ENCODE measurements at places on chromosomes 2 and 18.
A peak's percentile ranks its signal among the peaks of the same experiment; 100 is the strongest.

DNA sequence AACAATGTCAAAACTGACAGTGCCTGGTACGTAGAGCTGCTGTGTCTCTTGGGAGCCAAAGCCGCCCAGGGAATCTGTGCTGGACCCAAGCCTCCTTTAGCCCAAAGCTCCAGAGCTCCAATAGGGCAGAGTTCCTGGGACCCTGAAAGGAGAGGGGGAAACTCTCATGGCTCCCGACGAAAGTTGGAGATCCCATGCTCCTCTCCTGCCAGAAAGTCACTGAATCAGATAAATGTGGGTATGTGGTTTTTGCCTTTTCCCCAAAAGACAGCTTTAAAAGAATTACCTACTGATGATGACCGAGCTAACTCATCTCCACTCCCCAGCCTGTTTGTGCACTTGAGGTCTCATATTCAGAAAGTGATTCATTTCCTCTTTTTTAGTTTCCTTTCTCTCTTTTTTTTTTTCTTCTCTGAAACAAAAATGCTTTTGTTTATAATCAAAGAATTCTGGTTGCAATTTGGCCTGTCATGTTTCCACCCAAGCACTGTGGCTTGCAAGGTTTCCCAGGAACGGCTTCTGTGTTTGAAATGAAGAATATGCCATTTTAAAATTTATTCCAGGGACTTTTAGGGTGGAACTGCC is 14.1 kb upstream of the PMAIP1 start:
- DNase-seq, result peak; percentile 49

- no peak for DNase-seq
These were observed 47.4 kb downstream of the FSIP2 start for GRCh38 chr2:185785851-185786473.

GRCh38 chr2:219551441-219552381 is 7.9 kb downstream of the TMEM198 start:
- no peak for DNase-seq

GRCh38 chr18:79507546-79508480 is 112.1 kb downstream of the NFATC1 start:
- DNase-seq, result peak; percentile 62

GRCh38 chr2:64876137-64876647 is 113.0 kb upstream of the SLC1A4 start:
- DNase-seq, result no peak

DNA sequence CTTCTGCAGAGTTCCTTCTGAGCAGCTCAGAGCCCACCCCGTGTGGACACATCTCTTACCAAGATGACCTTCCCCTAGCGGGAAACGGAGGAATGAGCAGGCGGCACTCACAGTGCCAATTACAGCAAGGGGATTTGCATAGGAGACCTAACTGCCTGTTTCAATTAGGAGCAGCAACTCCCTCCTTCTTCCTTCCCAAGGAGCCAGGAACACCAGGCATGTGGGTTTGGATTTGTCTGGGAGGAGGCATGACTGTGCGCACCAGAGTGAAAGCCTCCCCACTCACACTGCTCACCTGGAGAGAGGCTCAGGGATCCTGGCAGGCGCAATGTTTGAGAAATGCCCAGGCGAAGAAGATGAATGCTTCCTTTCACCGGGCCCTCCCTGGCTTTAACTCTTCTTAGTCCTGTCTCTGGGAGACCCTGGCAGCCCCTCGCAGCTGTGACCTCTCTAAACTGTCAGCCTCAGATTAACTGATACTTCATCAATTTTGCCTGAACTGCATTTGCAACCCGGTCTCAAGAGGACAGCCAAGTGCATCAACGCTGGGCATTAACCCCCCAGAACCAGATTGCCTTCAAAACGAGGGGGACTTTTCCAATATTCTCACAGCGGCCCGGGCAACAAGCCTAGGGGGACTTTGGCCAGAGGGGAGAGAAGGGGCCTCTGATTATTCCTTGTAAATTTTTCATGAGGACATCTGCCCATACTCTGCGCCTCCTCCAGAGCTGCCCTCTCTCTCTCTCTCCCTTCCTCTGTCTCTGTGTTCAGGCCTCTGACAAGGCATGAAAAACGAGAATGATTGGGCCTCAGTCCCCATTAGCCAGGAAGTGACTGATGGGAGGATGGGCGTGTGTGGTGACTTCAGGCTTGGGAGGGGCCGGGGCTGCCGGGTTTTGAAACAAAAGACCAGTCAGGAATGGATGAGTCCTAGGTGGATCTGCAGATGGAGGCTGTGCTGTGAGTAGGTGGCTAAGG is 93.8 kb downstream of the CMPK2 start:
- no peak for DNase-seq

GRCh38 chr2:68689553-68690537 is 44.8 kb upstream of the ARHGAP25 start:
- DNase-seq, result peak; percentile 34

DNA sequence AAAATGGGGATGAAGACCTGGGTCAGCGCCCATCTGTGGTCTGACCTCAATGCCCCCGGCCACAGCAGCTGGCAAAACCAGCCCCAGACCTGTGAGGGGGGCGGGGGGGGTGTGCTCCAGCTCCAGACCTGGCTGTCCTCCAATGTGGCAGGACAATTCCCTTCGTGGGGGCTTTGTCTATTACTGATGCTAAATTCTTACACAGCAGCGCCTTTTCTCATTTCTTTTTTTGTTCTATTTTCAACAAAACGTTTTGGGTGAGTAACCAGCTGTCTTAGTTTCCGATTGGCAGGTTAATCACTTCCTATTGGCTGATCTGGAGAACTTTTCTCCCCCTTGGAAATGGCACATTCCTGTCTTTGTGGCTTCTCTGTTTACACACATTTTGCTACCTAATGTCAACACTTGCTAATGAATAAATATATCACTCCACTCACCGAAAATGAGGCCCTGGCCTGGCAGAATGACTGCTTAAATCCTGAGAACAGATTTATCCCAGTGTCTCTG is 4.4 kb downstream of the SMAD7 start:
- no peak for DNase-seq

DNA sequence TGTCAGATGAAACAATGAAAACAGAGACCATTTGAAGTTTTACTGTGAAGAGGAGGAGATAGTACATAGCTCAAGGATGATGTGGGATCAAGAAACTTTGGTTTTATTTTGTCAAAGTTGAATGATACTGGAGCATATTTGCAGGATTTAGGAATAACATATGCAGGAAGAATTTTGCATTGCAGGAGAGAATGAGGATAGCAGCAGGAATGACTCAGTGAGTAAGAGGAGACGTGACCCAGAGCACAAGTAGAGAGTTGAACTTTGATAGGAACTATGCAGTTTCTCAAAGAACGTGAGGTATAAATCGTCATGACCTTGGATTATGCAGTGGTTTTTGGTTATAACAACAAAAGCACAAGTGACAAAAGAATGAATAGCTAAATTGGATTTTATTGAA is 47.7 kb downstream of the MAPRE2 start:
- no peak for DNase-seq

GRCh38 chr18:56888978-56889377 is 237.8 kb downstream of the WDR7 start:
- DNase-seq, result no peak

- DNase-seq, result no peak
These were observed 391.6 kb downstream of the NBAS start for GRCh38 chr2:15169326-15170069.

DNA sequence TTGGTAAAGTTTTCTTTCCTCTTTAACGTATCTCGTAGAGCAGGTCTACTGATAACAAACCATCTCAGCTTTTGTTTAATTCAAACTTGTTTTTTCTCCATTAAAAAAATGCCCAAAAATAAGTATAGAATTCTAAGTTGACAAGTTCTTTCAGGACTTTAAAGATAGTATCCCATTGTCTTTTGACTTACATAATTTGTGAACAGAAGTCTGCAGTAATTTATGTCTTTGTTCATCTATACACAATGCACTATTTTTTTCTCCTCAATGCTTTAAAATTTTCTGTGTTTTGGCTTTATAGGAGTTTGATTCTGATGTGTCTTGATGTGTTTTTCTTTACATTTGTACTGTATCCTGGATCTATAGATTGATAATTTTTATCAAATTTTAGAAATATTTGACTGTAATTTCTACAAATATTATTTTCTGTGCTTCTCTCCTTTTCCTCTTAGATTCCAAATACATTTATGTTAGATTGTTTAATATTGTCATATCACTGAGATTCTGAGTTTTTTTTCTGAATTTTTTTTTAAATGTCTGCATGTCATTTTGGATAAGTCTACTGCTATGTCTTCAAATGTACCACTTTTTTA is 143.3 kb downstream of the FTCDNL1 start:
- DNase-seq, result no peak

GRCh38 chr2:111188681-111189080 is 68.0 kb downstream of the BCL2L11 start:
- no peak for DNase-seq

DNA sequence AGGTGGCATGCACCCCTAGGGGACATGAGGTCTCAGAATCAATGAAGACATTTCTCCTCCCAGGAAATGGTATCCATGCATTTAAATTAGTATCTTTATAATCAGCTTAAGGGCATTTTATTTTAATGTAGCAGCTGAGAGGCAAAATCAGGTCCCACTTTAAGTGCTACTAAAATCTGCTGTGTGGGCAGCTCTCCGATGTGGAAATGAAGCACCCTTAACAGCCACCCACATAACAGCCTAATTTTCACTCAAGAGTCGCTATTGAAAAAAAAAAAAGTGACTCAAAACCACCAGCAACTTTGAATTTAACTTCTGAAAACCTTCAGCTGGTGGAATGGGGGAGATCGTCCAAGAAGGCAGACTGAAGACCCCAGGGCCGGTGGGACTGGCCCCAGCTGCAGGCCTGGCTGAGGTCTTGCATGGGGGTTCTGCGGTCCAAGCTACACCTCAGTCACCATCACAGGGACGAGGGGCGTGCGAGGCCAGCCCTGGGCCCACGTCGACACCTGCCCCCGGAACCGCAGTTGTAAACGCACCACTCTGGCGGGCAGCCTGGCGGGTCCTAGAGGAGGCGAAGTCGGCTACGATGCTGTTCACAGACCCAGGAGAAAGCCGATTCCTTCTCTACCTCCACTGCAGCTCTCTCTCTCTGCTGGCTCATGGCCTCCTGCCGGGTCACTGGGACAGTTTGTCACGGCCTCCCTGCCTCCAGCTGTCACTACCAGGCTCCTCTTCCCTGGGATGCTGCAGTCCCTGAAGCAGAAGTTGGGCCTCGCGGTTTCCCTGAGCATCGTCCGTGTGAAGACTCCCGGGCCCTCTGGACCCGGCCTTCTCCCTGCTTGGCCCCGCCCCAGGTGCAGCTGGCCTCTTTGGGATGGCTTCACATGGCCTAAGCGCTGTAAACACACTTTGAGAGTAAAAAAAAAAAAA is 111.9 kb downstream of the KCNF1 start:
- DNase-seq, result no peak

GRCh38 chr2:197919487-197919886 is 115.1 kb downstream of the PLCL1 start:
- DNase-seq, result no peak

DNA sequence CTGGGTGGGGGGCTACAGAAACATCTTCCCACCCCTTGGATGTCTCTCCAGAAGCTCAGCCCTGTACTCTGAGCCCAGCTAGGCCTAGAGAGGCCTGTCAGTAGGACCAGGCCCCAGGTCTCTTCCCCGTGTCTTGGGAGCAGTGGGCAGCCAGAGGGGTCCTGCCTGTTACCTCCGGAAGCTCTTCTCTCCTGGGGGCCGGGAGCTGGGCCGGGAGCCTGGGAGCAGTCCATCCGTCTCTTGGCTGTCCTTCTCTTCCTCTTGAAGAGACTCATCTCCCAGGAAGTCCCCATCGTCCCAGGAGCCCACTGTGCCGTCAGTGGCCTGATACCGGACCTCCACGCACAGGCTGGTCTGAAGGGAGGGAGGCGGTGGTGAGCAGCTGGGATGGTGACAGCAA is 38.3 kb upstream of the OTOF start:
- DNase-seq, result no peak

- DNase-seq, result no peak
These were observed 753.6 kb downstream of the DCC start for GRCh38 chr18:53093636-53094035.

- DNase-seq, result no peak
These were observed 18.4 kb downstream of the RIOK3 start for GRCh38 chr18:23471486-23471885.

DNA sequence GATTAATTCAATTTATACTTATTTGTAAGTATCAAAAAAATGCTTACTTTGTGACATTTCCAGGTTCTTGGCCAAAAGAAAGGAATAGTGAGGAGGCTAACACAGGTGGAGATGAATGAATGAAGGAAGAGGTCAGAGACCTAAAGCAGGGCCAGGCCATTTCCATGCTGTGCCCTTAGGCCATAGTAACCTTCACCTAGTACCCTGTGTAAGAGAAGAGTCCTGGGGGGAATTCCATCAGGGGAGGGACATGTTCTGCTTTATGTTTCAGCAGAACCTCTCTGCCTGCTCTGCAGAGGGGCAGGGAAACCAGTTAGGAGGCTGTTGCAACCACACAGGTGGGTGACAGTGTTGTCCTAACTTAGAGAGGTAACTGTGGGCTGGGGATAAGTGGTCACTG is 204.2 kb upstream of the CDH20 start:
- DNase-seq, result no peak

DNA sequence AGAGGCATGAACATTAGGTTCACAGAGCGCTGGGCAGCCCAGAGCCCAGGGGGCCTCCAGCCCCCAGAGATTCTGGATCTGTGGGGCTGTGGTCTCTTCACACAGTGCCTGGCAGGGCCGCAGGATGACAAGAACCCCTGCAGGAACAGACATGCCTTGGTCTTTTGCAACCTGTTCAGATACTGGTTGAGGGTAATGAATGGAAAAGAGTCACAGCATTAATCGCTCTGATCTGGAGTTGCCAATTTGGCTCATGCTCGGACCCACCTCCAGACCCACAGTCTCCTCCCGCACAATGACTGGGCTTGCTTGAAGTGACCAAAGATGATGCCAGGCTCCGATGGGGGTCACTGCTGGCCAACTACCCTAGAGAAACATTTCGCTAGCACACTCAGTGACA is 229.4 kb upstream of the SMAD2 start:
- no peak for DNase-seq

DNA sequence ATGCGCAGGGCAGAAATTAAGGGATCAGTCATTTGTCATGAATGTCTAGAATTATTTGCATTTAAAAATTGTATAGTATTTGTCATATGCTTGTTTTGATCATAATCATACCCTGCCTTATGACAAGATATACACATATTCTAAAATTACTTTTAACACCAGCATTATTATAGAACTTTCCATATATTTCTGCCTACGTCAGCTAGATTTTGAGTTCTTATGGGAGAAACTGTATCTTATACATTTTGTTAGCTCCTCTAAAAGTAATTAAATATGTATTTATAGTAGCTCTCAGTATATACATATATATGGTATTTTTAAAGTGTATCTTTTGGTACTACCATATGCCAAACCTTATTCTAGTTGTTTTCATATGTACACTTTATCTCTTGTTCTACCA is 441.9 kb downstream of the CPS1 start:
- no peak for DNase-seq

DNA sequence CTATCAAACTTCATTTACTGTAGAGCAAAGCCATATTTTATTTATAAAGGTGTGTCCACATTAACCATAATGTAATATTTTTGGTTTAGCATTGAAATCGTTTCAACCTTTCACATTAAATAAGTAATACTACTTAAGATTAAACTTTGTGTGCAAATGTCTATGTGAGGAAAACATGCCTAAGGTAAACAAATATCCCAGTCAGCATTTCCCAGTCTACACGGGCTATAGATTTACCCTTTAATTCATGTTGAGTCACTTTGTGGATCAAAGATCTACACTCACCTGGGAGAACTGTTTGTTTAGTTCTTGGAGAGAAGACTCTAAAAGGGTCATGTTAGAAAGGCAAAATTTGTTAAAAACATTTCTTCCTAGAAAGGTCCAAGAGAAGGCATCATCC is 89.1 kb downstream of the ABCA12 start:
- DNase-seq, result no peak

- peak; percentile 82 for DNase-seq
These were observed at the start of gene ANXA4 for GRCh38 chr2:69741575-69742321. TSS of gene ANXA4 (plus strand) at chr2:69742134. CDS start at chr2:69781566, 39,432 bp downstream.

GRCh38 chr18:79406708-79407107 is 11.0 kb downstream of the NFATC1 start:
- DNase-seq, result no peak
